ENCODE measurements at places on chromosomes 5 and 9.

DNA sequence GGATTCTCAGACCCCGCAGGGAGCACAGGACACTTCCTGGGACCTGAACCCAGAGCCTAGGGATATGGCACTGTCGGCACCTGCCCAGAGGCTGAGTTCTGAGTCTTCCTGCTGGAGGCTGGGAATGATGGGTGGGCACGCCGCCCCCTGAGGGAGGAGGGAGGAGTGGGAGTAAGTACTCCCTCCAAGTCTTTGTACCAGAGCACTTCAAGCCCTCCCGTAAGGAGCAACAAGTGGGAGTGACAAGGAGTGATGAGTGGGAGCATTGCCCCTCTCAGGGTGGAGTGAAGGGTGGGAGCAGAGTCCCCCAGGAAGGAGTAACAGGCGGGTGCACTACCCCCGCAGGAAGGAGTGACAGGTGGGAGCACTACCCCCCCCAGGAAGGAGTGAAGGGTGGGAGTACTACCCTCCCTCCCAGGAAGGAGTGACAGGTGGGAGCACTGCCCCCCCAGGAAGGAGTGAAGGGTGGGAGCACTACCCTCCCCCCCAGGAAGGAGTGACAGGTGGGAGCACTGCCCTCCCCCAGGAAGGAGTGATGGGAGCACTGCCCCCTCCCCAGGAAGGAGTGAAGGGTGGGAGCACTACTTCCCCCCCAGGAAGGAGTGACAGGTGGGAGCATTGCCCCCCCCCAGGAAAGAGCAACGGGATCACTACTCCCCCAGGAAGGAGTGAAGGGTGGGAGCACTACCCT is 100.1 kb downstream of the CACNA1B start:
- DNase-seq: no peak

DNA sequence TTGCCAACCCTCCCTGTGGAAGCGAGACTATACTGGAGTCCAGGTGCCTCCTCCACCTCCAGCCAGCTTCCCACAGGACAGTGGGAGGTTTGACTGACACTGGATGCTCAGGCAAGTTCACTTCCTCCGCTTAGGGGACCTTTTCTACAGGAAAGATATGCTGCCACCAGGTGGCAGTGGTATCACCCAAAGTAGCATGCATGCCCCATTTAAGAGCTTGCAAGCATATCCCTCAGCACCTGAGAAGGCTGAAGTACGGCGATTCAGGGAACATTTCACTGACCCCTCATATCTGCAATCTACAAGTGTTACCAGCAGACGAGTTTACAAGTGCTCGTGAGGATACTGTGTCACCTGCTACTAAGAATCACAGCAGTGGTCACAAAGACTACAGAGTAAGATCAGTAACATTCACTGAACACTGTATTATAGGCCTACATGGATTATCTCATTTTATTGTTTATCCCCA is 75.5 kb downstream of the KLHL3 start:
- peak; percentile 65 for DNase-seq

DNA sequence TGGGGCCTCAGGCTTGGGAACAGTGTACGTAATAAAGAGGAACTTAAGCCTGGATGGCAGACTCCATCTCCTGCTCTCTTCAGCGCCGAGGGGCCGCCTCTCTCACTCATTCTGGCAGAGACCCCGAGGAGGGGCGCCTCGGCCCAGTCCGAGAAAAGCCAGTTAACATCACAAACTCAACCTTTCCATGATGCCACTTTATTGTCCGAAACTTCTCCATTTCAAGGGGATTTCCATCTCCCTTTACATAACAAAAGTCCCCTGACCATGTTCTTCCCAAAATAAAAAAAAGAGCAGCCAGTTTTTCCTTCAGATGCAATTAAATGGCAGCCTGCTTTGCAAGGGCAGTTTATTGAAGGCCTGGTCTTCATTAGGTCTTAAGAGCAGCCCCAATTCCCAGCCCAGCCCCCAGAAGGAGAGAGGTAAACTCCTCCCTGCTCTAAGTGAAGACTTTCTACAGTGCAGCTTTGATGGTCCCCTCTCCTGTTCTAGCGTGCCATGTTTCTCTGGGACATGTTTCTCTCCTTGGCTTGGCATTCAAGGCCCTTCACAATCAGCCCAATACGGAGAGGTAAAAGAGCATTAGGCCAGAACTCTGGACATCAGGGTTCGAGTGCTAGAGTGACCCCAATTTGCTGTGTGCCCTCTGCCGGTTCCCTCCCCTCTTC is 19.5 kb upstream of the RAB14 start:
- DNase-seq: no peak

DNA sequence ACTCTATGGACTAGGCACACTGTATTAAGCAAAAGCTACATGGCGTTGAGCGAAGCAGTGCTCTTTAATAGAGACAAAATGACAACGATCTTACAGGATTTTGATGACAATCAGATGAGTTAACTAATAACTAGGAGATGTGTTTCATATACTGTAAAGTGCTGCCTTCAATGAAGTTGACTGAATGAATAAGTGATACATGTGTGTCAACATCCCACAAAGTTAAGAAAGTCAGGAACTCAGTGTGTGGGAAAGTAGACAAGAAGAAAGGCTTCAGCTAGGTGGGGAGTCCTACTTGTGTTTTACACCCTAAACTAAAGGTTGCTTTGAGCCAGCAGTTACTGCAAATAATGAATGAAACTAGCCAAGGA is 79.6 kb downstream of the PAPPA start:
- no peak for DNase-seq

DNA sequence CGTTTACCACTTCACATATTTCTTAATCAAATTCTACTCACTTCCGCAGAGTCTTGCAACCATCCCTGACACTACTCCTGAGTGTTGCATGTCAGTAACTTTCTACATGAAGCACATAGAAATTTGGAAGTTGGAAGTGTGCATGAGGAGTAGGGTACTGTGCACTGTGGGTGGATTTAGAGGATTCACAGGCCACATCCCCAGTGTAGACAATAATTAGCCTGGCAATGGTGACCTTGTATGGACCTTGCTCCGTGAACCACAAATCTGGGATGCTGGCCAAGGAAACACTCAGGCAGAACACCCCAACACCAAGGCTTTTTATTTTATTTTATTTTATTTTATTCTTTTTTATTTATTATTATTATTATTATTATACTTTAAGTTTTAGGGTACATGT is 25.5 kb downstream of the CTSL start:
- no peak for DNase-seq

DNA sequence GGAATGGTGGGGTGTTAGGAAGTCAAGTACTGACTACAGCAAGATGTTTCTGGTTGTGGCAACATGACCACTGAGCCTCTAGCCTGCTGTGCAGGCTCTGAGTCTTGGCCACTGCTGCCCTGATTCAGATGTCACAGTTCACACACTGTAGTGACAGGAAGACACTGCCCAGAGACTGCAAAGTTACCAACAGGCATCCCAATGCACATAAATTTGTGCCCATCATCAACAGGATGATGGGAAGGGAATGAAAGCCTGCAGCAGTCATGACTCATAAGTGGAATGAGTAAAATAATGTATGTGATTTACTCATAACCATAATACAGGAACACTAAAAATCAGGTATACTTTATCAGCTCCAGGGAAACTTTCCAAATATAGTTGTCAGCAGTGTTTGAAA is 251.6 kb upstream of the HAPLN1 start:
- DNase-seq: no peak

GRCh38 chr5:157543825-157544622 is 31.6 kb downstream of the ADAM19 start:
- DNase-seq: peak; percentile 5

DNA sequence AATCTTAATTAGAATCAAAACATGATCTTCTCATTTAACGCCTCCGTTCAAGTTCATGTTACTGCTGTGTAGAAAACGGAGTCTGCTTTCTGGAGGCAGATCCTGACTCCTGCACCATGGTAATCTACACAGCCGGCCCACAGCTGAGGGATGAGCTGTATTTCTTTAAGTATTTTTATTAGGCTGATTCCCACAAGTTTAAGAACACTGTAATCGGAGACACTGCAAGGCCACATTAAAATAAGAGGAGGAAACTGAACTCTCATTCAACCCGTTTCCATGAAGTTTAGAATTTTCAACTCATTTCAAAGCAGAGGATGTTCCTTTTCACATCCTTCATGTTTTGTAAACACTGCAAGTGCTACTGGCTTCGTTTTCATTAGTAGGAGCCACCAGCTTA is 372.2 kb downstream of the NFIB start:
- no peak for DNase-seq

GRCh38 chr5:158701406-158702177 is 398.1 kb downstream of the EBF1 start:
- no peak for DNase-seq

GRCh38 chr5:12111261-12111660 is 207.0 kb upstream of the CTNND2 start:
- no peak for DNase-seq

- no peak for DNase-seq
Observed at GRCh38 chr9:77561331-77562018, 86.6 kb downstream of the GNA14 start.

GRCh38 chr9:12838546-12838945 is 63.7 kb downstream of the LURAP1L start:
- no peak for DNase-seq

GRCh38 chr9:104177003-104177611 is 83.0 kb downstream of the SMC2 start:
- no peak for DNase-seq

DNA sequence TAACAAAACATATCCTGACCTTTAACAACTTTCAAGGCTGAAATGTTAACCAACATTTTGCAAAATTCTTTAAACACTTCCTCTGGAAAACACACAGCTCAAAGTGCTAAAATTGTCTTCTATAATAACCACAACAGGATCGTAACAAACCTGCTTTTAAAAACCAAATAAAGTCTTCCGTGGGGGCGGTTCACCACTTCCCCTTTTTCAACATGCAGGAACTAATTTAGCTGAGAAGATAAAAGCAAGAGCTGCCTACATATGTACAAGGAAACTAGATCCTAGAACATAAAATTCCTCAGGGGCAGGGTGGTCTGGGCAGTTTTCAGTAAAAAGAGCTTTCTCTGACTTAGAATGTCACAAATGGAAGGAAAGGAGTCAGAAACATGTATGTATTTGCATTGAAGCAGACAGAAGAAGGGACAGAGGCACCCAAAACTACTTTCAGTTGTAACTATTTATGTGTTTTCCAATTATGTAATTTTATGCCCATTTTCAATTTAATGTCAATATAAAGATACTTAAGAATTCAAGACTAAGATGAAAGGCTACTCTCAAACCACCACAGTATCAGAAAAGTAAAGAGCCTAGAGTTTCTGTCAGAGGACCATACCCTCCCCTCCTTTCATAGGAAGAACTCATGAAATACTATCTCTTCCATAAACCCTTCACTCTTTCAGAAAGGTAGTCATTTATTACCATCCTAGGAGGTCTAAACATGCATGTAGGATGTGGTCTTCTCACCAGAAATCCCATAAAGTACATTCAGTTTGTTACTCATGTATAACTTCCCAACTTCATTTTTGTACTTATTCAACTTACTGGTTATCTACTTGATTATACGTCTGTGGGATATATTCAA is 185.9 kb upstream of the RASA1 start:
- peak; percentile 9 for DNase-seq

DNA sequence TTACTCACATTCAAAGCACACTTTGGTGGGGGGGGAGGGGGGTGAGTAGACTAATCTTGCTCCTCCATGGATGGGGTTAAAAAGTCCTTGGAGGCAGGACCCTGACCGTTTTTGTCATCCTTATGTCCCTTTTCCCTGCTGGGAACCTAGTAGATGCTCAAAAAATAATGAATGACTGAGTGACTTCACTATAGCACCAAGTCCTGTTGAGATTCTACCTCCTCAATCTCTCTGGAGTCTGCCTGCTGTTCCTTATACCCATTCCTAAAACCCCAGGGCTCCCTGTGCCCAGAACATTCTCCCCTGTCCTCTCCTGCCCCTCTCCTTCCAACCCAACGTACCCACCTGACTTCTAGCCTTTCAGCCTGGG is 2.3 kb upstream of the CSF2 start:
- DNase-seq: no peak

DNA sequence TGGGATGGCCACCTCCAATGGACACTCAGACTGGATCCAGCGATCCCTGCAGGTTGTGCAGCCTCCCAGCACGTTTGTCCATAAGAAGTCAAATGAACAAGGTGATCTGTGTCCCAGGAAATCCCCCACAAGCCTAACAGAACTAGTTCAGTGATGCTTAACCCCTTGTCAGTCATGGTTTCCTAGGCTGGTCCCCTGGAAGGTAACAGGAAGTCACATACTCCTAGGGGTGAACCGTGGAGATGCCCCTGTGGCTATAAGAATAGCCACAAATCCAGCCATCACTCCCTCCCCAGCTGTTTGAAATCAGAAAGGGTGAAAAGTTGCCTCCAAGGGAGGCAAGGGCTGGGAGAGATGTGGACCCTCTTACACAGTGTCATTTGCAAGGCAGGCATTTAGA is 22.5 kb downstream of the PAX5 start:
- DNase-seq: no peak

GRCh38 chr5:56757077-56757476 is 58.3 kb upstream of the MAP3K1 start:
- no peak for DNase-seq

- DNase-seq: no peak
Observed at GRCh38 chr9:132201780-132202703, 40.2 kb downstream of the NTNG2 start.

DNA sequence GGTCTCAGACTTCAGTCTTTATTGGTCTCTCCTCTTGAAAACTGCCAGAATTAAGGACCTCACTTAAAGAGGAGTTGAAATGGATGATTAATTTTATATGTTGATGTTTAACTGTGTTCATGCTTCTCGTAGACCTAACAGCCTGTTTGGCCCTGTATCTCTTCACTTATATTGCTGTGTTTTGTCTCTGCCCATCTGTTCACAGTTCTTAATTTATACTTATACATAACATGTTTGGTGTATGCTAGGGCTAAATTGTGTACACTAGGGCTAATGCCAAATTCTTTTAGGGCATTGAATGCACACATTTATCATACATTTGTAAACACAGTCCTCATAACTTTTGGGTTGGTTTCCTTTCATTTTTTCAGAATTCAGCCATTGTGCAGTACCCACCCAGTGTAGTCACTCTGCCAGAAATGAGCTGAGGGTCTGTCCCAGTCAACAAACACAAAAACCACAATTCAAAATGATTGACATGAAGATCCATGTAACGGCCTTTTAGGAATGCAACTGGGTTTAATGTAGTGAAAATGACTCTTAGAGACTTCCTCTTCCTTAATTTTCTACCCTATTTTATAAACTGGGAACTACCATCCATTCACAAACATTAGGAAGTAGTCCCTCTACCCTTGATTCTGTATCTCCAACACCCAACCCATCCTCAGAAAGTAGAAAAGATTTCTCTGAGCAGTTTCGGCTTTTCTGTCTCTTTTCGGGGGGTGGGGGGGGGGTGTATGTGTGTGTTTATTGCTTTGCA is 668.8 kb upstream of the KLF4 start:
- no peak for DNase-seq

DNA sequence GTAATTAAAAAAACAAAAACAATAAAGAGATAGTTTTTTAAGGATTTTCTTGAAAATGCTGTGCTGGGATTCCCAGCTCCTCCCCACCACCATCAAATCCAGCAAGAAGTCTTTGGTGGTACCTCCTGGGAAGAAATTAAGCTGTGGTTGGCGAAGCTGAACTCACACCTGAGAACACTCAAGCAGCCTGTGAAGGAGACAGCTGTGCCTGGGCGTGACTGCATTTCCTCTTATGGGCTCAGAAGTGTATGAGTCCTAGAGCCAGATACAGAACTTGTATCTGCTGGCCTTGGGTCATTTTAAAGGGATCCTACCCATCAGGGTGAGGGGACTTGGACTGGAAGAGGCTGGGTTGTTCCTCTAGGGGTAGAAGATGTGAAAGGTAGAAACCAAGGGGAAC is 561.2 kb upstream of the SGCD start:
- no peak for DNase-seq

All from stimulated activated CD4-positive, alpha-beta T cell treated with anti-CD3 and anti-CD28 coated beads, TNF-alpha, amount 100 ng/mL, for 24 hours (primary cell).